ENCODE measurements at places on chromosomes 5 and 9. TPM values are rescaled to one million over a fixed set of nuclear protein-coding genes. Genes with fewer than 3 reads are reported as not detected.

DNA sequence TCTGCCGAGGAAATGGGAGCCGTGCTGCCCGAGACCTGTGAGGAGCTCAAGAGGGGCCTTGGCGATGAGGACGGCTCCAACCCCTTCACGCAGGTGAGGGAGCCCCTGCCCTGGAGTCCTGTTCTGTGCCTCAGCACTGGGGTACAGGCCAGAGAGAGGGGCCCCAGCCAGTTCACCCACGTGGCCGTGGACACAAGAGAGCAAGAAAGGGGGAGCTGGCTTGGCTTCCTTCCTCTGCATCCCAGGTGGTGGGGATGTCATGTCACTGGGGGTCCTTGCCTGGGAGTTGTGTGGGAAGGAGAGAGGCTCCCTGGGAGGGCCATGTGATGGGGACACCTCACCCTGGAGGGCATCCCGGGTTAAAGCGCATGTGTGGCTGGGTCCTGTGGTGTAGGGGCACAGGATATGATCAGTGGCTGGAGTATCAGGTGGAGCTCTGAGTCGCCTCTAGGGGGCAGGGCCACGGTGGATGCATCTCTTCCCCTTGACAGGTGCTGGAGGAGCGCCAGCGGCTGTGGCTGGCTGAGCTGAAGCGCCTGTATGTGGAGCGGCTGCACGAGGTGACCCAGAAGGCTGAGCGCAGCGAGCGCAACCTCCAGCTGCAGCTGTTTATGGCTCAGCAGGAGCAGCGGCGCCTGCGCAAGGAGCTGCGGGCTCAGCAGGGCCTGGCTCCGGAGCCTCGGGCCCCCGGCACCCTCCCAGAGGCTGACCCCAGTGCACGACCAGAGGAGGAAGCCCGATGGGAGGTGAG, 7.5 kb downstream of the N4BP3 start:
- peak; percentile 72 for DNase-seq

DNA sequence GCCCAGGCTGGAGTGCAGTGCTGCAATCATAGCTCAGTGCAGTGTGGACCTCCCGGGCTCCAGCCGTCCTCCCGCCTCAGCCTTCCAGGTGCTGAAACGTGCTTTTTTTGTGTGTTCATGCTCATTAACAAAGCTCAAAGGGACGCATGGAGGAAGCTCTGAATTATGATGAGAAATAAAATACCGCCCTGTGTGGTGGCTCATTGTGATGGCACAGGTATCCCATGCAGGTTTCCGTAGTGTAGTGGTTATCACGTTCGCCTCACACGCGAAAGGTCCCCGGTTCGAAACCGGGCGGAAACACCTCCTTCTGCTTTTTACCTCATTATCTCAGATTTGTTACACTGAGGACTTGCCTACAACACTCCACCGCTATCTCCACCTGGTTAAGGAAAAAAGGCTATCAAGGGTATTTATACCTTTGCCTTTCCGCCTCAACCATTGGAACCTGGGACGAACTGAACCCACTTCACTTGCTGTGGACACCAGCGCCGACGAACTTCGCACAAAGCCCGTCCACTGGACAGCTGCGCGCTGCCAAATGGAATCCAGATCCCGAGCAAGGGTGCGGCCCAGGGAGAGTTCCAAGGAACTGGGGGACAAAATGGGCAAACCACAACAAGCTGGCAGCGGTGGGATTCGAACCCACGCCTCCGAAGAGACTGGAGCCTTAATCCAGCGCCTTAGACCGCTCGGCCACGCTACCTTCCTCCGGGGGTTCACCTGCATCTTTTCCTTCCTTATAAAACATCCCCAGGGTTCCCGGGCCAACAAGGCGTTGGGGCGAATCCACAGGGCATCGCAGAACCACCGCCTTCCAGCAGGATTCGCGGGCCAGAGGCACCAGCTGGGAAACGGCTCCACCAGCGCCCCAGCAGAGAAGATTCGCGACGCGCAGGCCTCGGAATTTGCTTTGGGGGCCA, 26.3 kb downstream of the OR2V2 start:
- DNase-seq, result peak; percentile 38

GRCh38 chr9:37001459-37001858, 32.6 kb downstream of the PAX5 start:
- DNase-seq, result no peak

DNA sequence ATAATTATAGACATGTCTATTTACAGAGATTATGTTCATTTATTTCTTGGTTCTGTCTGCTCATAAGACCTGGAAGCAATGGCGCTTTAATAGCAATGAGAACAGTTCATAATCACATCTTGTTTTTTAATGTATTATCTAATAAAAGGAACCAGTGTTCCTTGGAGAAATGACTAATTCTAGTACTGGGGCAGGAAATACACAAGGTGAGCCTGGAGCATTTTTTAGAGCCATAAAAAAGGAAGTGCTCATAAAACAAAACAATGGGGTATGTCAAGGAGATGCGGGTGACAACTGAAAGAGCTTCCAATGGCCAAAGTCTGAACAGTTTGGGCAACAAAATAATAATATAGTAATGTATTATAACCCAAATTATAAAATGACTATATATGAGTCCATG, 531.9 kb upstream of the CHD1 start:
- DNase-seq, result peak; percentile 66

DNA sequence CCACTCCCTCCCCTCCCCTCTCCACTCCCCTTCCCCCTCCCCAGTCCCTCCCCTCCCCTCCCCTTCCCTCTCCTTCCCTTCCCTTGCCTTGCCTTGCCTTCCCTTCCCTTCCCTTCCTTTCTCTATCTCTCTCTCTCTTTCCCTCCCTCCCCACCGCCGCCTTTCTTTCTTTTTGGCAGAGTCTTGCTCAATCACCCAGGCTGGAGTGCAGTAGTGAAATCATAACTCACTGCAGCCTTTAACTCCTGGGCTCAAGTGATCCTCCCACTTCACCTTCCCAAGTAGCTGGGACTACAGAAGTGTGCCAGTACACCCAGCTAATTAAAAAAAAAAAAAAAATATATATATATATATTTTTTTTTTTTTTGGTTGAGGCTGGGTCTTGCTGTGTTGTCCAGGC, 45.5 kb downstream of the IL31RA start:
- DNase-seq, result no peak

Gene ARHGEF39
- total RNA-seq, result 0.25 TPM

Gene PDGFRB
- 0.52 TPM for total RNA-seq

Gene HTR4
- total RNA-seq, result not detected

Gene PCDHGA3
- total RNA-seq, result 1.0 TPM

All from renal cortical epithelial cell (primary cell).